ENCODE measurements at places on chromosomes 5 and 9. TPM values are rescaled to one million over a fixed set of nuclear protein-coding genes. Genes with fewer than 3 reads are reported as not detected.

TMEM8B gene
- total RNA-seq, result 2.9 TPM

S100Z gene
- total RNA-seq, result not detected

DPP7 gene
- 118 TPM for total RNA-seq

MSH3 gene
- total RNA-seq, result 10.5 TPM

PCDHB10 gene
- total RNA-seq, result 0.62 TPM

PELO gene
- total RNA-seq, result 13.2 TPM

STOML2 gene
- total RNA-seq, result 142 TPM

GPX3 gene
- 3.5 TPM for total RNA-seq

DNA sequence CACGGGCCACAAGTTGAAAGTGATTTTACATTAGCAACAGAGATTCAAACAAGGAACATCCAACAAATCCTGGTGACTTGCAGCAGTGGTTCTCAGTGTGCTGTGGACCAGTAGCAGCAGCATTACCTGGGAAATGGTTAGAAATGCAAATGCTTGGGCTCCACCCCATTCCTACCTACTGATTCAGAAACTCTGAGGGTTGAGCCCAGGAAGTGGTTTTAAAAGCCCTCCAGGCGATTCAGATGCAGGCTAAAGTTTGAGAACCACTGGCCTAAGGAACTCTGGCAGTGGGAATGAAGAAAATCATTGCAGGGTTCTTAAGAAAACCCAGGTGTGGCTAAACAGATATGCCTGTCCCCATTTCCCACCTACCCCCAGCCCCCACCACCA lies 398.8 kb downstream of the ENC1 start:
- DNase-seq, result no peak

GRCh38 chr5:88806338-88806737 lies 76.6 kb downstream of the MEF2C start:
- DNase-seq, result no peak

DNA sequence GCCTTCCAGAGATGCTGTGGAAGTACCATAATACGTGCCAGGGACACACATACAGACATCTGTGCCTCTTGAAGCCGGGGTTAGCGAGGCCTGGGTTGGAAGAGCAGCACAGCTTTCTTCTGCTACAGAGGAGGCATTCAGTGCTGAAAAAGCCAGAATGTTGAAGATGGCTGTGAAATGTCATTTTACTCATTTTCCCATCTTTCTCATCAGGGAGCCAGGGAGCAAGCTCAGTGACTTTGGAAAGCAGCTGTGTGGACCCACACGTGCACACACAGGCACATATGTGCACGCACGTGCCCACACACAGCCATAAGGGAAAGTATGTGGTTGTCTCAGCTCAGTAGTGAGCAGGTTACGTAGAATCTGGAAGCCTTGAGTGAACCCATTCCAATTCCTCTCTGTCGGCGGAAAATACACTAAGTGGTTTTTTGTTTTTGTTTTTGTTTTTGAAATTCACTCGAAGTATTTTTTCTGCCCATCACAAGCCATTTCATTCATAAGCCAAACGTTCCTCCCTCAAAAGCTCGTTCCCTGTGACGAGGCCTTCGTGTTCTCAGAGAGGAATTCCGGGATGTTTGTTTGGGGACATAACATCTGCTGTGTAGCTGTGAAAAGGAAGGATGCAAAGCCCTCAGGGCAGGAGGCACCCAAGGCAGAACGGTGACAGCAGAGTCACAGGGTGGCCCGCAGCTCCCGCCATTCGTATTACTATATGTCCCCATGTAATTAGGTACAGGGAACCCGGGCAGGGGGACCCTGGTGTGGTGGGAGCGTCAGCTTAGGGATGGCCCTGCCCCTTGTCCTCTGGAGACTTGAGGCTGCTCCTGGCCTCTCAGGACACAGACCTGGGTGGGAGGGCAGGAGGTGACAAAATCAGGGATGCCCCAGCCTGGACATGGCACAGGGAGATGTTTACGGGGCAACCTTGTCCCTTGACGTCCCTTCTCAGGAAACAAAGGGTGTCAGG lies 29.0 kb upstream of the ANKRD33B start:
- DNase-seq, result no peak

GRCh38 chr9:137278061-137278701 lies 655 bp downstream of the TOR4A start:
- DNase-seq, result no peak

- DNase-seq, result no peak
Measured at GRCh38 chr9:83454076-83454475, 84.1 kb downstream of the FRMD3 start.

- DNase-seq, result no peak
Measured at GRCh38 chr5:143606043-143606752, 202.7 kb upstream of the NR3C1 start.

All from endothelial cell of umbilical vein (primary cell).